ENCODE measurements at places on chromosomes 11 and 22. TPM values are rescaled to one million over a fixed set of nuclear protein-coding genes. Genes with fewer than 3 reads are reported as not detected.

TMEM218 gene
- polyA plus RNA-seq, result 53.0 TPM

BAIAP2L2 gene
- polyA plus RNA-seq, result not detected

WNT7B gene
- polyA plus RNA-seq, result not detected

FBLN1 gene
- polyA plus RNA-seq, result not detected

EFCAB6 gene
- polyA plus RNA-seq, result not detected

MFRP gene
- polyA plus RNA-seq, result not detected

CREB3L1 gene
- not detected for polyA plus RNA-seq

GRCh38 chr11:110755941-110756340 lies 43.7 kb upstream of the ARHGAP20 start:
- H3K4me3 ChIP-seq, result no peak overlapping the region
- H3K36me3 ChIP-seq, result peaks cover 26% of the 10 kb centered on the region
- no peaks in the 10 kb centered on the region for H3K4me1 ChIP-seq
- peaks cover 49% of the 10 kb centered on the region for H3K27me3 ChIP-seq

- H3K36me3 ChIP-seq, result no peaks in the 10 kb centered on the region
- no peaks in the 10 kb centered on the region for H3K4me1 ChIP-seq
- no peak overlapping the region for H3K27ac ChIP-seq
- no peak for DNase-seq
Observed at GRCh38 chr11:123158033-123159003, 36.7 kb downstream of the CLMP start.

- peaks cover 3% of the 10 kb centered on the region for H3K4me1 ChIP-seq
- no peaks in the 10 kb centered on the region for H3K36me3 ChIP-seq
- DNase-seq, result peak; percentile 33
Observed at GRCh38 chr11:13238879-13239514, 38.6 kb upstream of the BMAL1 start.

DNA sequence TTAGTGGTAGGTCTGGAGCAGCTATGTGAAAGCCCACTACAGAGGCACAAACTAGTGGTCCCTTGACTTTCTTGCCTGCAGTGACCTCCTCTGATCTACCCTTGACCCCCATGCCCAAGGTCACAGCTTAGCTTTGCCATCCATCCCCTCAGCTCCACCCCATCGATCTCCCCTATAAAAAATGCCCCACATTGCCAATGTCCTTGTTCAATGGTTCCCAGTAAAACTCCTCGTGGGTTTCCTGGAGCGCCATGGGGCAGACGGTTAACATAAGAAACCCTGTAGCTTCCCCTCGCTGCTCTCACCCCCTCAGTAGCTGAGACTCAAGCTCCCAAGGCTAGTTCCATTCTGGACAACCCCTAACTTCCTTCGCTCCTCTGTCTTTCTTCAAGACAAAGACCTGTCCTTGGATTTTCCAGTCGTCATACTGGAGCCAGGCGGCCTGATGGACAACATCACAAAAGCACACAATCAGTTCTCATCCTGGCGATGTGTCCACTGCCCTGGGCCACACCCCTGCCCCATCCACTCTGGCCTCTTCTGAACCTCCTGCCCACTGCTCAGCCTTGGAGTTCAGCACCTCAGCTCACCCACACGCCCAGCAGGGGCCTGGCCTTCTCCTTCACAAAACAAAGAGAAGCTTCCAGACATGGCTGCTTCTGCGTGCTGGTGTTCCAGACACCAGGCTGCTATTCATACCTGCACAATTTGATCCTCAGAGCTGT lies 1429.3 kb downstream of the BRD1 start:
- no peak overlapping the region for H3K4me3 ChIP-seq
- no peak overlapping the region for H3K27ac ChIP-seq
- H3K36me3 ChIP-seq, result no peaks in the 10 kb centered on the region
- H3K4me1 ChIP-seq, result no peaks in the 10 kb centered on the region
- peaks cover 40% of the 10 kb centered on the region for H3K27me3 ChIP-seq

DNA sequence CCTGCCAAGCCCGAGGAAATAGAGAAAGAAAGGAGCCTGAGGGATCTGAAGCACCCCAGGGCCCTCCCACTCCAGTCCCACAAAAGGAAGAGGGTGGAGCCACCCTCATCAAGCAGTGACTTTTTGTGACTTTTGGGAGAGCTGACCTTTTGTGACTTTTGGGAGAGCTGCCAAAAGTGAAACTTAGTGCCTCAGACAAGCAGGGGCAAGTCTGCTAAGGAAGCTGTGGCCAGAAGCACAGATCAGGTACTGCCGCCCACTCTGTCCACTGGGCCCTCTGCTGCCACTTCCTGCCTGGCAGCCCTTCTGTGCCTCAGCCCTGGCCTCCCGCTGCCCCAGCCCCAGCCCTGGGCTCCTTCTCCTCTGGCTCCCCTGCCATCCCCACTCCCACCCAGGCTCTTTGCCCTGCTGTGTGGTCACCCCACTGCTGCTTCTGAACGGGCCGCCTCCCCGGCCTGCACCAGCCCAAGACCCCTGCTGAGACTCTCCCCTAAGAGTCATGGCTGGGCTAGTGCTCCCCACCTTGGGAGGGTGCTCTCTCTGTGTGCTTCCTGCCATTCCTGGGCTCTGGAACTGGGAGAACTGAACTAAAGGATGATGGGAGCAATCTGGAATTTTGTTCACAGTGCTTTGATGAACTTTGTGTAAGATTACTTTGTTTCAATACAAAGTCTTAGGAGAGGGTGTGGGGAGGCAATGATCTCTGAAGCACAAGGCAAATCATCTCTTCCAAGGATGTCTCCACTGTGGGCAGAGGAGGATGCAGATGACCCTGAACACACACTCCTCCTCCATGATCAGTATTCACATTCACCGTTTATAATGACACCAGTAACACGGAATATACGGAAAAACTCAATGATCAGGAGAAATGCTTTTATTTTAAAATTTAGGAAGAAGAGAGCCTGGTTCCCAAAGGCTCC lies at the start of gene APOBEC3H:
Gene APOBEC3H (plus strand): TSS at position 147 of the 923 bp plus-strand sequence. CDS start 3,035 bp downstream, outside the sequence.
- peak within 1 kb of the TSS; percentile 62 for H3K4me3 ChIP-seq
- DNase-seq, result no peak
- no peaks in the 10 kb centered on the region for H3K27me3 ChIP-seq
- no peaks in the 10 kb centered on the region for H3K36me3 ChIP-seq
- H3K4me1 ChIP-seq, result peaks cover 57% of the 10 kb centered on the region
- H3K27ac ChIP-seq, result peak within 1 kb of the TSS; percentile 88

- no peak for DNase-seq
- H3K4me3 ChIP-seq, result no peak overlapping the region
- no peak overlapping the region for H3K27ac ChIP-seq
- H3K4me1 ChIP-seq, result no peaks in the 10 kb centered on the region
- H3K27me3 ChIP-seq, result no peaks in the 10 kb centered on the region
Observed at GRCh38 chr11:101949680-101950220, 33.4 kb upstream of the ANGPTL5 start.

DNA sequence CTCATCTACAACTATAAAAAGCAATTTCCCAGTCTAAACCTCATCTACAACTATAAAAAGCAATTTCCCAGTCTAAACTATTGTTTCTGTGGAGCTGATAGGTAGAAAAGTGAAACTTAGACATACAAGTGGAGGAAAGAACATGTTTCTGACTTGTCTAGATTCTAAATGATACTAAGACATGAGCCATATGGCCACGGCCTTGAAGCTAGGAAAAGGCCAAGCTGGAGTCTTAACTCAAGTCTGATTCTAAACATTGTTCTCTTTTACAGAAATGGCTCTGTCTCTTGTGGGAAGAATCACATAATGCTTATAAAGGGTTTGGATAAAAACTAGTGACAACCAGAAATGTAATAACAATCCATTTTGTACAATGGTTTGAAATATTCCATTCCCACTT lies 43.8 kb upstream of the LARGE1 start:
- no peak for DNase-seq
- peaks cover 5% of the 10 kb centered on the region for H3K4me1 ChIP-seq
- no peak overlapping the region for H3K27ac ChIP-seq
- no peaks in the 10 kb centered on the region for H3K36me3 ChIP-seq
- H3K27me3 ChIP-seq, result peaks cover 12% of the 10 kb centered on the region

GRCh38 chr22:42289671-42290541 lies 19.5 kb upstream of the TCF20 start:
- H3K4me3 ChIP-seq, result no peak overlapping the region
- no peaks in the 10 kb centered on the region for H3K27me3 ChIP-seq
- no peak for DNase-seq
- no peaks in the 10 kb centered on the region for H3K36me3 ChIP-seq
- no peak overlapping the region for H3K27ac ChIP-seq

- H3K27me3 ChIP-seq, result peaks cover 29% of the 10 kb centered on the region
- peaks cover 3% of the 10 kb centered on the region for H3K4me1 ChIP-seq
- H3K36me3 ChIP-seq, result no peaks in the 10 kb centered on the region
- no peak overlapping the region for H3K4me3 ChIP-seq
Observed at GRCh38 chr11:113247966-113248365, 66.4 kb upstream of the TTC12 start.

DNA sequence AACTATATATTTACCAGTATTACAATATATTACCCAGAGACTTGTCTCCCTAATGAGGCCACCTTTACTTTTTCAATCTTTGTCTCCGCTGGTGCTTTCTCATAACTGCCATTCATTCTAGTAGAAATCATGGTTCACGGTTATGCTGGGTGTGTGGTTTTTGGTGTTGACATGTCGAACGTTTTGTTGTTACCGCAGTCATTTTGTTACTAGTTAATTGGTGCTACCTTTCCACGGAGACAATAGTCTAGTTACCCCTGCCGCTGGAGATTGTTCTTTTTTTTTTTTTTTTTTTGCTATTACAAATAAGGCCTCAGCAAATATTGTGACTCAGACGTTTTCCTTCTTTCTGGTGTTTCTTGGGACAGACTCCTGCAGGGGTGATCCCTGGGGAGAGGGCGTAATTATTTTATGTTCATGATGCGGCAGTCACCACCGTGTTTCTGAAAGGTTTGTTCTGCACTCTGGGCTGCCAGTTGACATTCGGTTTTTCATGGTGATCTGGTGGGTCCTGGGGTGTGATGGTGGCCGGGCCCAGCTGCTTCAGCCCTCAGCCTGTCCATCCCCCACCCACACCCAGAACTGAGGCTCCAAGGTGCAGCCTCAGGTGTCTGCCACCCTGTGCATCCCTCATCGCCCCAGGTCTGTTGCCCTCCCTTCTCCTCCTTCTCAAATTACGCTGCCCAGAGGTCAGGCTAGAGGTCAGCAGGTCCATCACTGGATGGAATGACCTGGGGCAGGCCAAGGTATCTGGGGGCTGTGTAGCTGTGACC lies 28.6 kb downstream of the LRP5 start:
- no peaks in the 10 kb centered on the region for H3K27me3 ChIP-seq
- H3K4me3 ChIP-seq, result no peak overlapping the region
- H3K4me1 ChIP-seq, result peaks cover 12% of the 10 kb centered on the region
- DNase-seq, result no peak

DNA sequence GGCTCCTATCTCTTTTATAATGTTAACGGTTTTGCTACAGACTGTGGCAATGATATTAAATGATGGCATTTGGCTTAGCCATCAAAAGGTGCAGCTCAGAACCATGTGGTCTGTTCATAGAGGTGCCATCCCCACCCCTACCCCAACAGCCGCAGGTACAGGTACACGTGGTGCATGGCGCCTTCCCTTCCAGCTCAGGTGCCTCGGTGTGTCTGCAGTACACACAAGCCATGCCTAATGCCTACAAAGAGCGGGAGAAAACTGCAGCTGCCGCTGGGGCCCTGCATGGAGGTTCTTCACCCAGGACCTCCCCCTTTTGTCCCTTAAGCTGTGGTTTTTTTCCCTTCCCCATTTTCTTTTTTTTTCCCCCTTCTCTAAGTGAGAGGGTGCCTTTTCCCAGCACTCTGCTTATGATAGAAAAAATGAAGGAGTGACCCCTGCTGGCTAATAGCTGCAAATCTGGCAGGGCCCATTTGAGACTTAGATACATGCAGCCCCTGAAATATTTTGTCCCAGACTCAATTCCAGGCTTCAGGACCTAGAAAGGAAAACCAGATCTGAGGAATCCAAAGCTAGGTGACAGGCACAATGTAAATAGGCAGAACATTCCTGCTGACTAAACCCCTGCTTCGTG lies 6.5 kb downstream of the OR52M1 start:
- no peaks in the 10 kb centered on the region for H3K36me3 ChIP-seq
- no peak overlapping the region for H3K27ac ChIP-seq
- no peak for DNase-seq
- H3K4me1 ChIP-seq, result no peaks in the 10 kb centered on the region

GRCh38 chr22:33715237-33715985 lies 204.9 kb downstream of the LARGE1 start:
- peaks cover 12% of the 10 kb centered on the region for H3K4me1 ChIP-seq
- no peak for DNase-seq
- H3K4me3 ChIP-seq, result no peak overlapping the region
- H3K36me3 ChIP-seq, result peaks cover 56% of the 10 kb centered on the region
- H3K27me3 ChIP-seq, result no peaks in the 10 kb centered on the region

- no peak overlapping the region for H3K27ac ChIP-seq
- H3K4me1 ChIP-seq, result peaks cover 15% of the 10 kb centered on the region
- no peak overlapping the region for H3K4me3 ChIP-seq
- H3K36me3 ChIP-seq, result peaks cover 10% of the 10 kb centered on the region
- DNase-seq, result no peak
Observed at GRCh38 chr11:46604796-46605195, 11.0 kb upstream of the AMBRA1 start.

DNA sequence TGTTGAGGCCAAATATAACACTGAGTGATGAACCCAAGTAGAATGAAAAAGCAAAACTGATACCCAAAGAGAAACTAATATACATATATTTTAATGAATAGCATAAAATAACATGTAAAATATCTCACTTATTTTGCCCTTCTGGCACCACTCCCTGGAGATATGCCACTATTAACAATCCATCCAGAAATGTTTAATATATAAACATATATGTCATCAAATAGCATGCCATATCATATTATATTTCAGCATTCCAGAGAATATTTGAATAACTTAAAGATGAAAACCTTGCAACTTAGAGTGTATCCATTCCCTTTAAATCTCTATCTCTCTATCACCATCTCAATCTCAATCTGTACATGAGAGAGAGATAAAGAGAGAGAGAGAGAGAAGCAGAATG lies 1073.3 kb upstream of the RAG2 start:
- no peak overlapping the region for H3K27ac ChIP-seq
- H3K36me3 ChIP-seq, result no peaks in the 10 kb centered on the region
- no peak overlapping the region for H3K4me3 ChIP-seq
- DNase-seq, result no peak
- no peaks in the 10 kb centered on the region for H3K4me1 ChIP-seq

- no peak for DNase-seq
- H3K4me3 ChIP-seq, result no peak overlapping the region
- no peaks in the 10 kb centered on the region for H3K4me1 ChIP-seq
Observed at GRCh38 chr22:23305321-23305910, 125.1 kb downstream of the BCR start.

GRCh38 chr22:31584804-31585160 lies 77.2 kb downstream of the PISD start:
- no peak overlapping the region for H3K4me3 ChIP-seq
- no peaks in the 10 kb centered on the region for H3K27me3 ChIP-seq
- H3K27ac ChIP-seq, result no peak overlapping the region
- DNase-seq, result no peak
- H3K36me3 ChIP-seq, result peaks cover 26% of the 10 kb centered on the region
- peaks cover 9% of the 10 kb centered on the region for H3K4me1 ChIP-seq

DNA sequence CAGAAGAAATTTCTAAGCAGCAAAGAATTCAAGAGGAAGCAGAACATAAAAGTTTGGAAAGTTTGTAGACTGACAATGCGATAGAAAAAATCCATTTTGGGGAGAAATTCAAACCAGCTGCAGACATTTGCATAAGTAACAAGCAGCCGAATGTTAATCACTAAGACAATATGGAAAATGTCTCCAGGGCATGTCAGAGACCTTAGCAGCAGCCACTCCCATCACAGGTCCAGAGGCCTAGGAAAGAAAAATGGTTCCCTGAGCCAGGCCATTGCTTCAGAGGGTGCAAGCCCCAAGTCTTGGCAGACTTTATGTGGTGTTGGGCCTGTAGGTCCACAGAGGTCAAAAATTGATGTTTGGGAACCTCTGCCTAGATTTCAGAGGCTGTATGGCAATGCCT lies 155.4 kb downstream of the NELL1 start:
- H3K27me3 ChIP-seq, result no peaks in the 10 kb centered on the region
- H3K27ac ChIP-seq, result no peak overlapping the region
- H3K4me1 ChIP-seq, result no peaks in the 10 kb centered on the region
- no peak overlapping the region for H3K4me3 ChIP-seq
